ENCODE measurements at places on chromosomes 3 and 15.

- DNase-seq, result no peak
These were observed 7.6 kb downstream of the C15orf61 start for GRCh38 chr15:67528513-67528912.

DNA sequence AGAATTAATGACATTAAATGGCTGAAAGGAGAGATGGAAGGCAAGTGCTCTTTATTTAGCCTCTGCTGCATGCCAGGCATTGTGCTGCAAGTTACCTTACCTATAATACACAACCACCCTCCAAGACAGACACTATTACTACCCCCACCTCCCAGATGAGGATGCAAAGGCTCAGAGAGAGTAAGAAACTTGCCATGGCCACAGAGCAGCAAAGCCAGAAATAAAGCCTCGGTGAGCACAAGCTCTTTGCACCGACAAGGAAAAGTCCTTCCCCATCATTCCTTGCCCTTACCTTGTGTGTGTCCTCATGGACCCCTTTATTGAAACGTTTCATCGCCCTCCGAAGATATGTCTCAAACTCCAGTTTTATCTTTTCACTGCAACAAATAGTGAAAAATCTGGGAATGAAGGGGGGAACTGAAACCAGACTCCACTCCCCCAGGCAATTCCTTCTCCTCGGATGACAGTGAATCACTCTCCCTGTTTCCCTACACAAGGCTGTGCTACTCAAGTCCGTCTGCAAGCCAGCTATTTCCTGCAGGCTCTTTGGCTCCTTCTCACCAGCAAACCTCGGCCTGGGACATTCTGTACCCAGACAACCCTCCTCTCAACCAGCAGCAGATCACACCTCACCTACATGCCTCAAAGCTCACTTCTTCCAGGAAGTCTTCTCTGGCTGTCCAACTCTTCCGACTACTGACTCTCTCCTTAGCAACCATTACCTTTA, 11.4 kb downstream of the XPC start:
- peak; percentile 74 for DNase-seq

GRCh38 chr3:19937459-19938294, 3.7 kb upstream of the EFHB start:
- DNase-seq, result peak; percentile 96

GRCh38 chr15:70870051-70870450, 16.1 kb upstream of the LARP6 start:
- DNase-seq, result peak; percentile 66

GRCh38 chr3:114669614-114670013, 375.8 kb downstream of the TIGIT start:
- peak; percentile 33 for DNase-seq

DNA sequence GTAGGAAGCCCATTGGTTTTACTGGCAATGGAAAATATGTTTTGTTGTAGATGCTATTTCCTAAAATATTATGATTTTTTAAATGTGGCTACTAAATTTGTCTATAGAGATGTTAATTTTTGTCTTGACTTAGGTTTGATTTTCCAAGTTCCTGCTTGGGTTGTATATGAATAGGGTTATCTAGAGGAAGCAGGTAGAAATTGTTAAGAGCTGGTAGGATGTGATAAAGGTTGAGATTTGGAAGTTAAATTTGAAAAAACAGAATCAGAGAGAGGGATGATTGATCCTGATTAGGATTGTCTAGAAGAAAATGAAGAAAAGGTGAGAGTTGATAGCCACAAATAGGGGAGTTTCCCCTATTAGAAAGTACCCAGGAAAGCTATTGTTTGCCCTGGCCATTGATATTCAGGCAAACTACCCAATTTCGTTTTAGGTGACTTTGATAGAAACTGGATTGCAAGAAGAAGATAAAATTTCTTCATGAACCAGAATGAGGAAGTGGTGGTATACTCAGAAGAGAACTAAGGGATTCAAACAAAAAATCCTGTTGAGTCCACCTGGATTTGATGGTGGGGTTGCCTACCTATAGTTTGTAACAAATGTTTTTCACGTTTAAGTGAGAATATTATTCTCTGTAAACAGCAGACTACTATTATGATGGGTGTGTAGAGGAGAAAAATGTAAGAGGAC, 91.2 kb upstream of the PHLDB2 start:
- DNase-seq, result no peak

DNA sequence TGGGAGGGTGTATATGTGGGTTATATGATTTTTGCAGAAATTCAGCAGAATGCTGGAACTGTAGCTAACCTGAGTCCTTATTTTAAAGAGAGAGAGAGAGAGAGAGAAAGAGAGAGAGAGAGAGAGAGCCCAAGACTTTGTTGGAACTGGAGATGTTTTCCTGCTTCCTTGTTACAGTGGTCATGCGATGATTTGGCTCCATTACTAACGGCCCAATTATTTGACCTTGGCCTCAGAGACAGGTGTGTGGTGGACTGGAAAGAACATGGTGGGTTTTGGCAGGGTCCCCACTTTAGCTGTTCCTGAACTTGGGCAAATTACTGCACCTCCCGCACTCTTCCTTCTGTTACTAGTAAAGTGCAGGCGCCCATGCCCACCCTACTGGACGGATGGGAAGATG, 14.8 kb upstream of the ACSBG1 start:
- no peak for DNase-seq

DNA sequence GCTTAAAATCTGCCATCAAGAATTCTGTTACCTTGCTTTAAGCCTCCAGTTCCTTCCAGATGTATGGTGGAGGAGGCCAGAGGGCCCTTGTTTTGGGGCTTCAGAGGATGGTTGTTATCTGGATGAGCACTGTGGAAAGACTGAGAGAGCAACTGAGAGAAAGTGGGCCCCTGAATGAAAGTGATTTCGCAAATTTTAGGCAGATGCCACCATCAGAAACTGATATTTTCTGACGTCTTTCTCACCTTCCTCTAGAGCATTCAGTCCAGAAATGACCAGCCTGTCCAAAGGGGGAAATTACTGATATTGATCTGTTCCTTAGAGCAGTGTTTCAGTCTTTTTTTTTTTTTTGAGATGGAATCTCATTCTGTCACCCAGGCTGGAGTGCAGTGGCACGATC, 13.4 kb downstream of the B3GNT5 start:
- DNase-seq, result no peak

DNA sequence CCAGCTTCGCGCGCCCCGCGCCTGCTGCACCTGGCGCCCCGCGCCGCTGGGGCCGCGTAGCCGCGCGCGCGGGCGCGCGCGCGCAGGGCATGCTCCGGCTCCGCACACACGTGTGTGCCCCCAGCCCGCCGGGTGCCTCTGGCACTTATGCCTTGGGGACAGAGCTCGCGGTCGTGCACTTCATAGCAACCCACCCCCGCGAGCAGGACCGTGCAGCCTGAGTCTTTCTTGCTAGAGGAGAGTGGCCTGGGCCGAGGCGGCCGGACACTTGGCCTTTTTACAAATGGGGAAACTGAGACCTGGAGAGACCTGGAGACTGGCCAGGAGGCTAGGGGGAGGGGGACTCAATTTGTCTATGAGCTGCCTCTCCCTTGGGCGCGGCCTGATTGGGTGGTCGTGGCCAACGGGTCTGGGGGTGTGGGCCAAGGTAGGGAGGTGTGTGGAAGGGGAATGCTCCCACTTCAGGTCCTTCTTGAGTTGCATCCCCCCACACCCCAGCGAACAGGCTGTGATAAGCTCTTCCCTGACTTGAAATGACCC, 562 bp downstream of the NBEAL2 start:
- no peak for DNase-seq

- no peak for DNase-seq
These were observed 86.3 kb downstream of the IGF1R start for GRCh38 chr15:98734466-98735199.

- DNase-seq, result no peak
These were observed 296.8 kb upstream of the CHRM5 start for GRCh38 chr15:33671456-33671855.

DNA sequence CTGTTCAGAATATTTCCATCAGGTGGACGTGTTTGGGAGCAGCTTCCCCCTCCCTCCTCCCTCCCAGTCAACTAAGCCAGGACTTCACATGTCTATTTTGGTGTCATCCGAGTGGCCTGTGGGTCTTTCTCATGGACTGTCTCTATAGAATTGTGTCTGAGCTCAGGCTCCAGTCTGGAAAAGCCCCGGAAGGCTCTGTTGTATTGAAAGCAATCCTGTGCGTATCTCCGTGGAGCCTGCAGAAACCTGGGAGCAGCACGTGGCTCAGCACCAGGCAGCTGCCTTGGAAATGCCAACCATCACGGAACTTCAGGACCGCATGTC, 25.2 kb downstream of the COLQ start:
- DNase-seq, result no peak

DNA sequence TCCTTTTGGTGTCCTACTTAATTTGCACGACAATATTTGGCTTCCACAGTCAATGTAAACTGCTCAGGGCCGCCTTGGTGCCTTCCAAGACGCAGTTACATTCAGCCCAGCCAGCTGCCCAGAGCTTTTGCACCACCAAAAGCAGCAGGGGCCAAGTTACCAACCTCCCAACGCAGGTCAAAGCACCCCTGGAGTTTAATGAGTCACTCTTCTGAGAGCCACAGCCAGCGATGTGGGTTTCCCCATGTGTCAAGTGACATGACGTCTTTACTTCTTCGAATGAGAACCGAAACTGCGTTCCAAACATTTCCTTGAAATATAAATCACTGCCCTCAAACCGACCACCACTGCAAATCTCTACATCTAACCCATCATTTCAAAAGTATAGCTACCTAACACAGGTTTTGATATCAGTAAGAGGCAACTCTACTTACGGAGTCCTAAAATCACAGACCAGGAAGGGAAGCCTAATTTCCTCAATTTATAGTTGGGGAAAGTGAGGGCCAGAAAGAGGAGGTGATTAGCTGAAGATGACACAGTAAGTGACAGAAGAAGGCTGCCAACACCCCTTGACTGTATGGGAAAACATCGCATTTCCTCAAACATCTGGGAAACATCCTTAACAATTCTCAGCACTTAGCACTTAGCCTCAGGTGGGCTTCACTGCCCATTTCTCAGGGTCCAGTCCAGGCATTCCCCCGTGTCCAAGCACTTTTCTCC, 24.5 kb downstream of the MB21D2 start:
- peak; percentile 77 for DNase-seq

DNA sequence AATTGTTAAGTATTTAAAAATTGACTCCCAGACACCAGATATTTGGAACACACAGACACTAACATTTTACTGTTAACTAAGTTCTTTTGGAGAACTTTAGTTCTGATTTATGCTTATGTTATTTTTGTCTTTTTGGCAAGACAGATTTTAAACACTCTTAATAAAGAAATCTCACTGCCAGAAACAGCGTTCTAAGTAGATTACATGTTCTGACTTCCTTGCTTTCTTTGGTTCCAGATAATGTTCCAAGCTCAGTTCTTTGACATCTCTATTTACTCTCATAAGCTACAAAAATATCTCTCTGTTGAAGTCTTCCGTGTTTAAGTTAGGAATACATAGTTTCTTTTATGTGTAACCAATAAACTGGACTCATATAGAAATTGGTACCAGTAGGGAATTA, 1699.6 kb downstream of the OTOL1 start:
- no peak for DNase-seq

- DNase-seq, result no peak
These were observed 47.9 kb downstream of the ATP2C1 start for GRCh38 chr3:130941793-130942192.

DNA sequence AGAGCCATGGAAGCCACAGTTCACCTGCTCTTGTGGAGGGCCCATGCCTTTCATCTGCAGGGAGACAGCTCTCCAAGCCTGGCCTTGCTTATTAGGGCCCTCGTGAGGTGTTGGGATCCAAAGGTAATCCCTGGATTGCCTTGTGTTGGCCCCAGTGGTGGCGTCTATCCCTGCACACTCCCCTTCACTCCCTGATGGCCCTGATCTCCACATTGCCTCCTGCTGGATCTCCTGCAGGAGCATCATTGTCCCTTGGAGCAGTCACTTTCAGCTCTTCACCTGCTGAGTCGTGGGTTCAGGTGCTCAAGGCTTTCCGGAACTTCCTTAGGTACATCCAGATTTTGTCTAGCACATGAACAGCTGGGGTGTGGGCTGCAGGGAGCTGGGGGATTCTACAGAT, 7.0 kb downstream of the PPCDC start:
- DNase-seq, result no peak

DNA sequence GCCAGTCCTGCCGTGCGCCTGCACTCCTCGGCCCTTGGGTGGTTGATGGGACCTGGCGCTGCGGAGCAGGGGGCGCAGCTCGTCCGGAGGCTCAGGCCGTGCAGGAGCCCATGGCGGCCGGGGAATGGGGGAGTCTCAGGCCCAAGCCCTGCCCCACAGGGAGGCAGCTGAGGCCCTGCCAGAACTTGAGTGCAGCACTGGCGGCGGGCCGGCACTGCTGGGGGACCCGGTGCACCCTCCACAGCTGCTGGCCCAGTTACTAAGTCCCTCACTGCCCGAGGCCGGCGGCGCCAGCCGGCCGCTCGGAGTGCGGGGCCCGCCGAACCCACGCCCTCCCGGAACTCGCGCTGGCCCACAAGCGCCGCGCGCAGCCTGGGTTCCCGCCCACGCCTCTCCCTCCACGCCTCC, 190.9 kb upstream of the MME start:
- DNase-seq, result no peak

GRCh38 chr3:34294240-34294639, 495.8 kb downstream of the PDCD6IP start:
- DNase-seq, result no peak

DNA sequence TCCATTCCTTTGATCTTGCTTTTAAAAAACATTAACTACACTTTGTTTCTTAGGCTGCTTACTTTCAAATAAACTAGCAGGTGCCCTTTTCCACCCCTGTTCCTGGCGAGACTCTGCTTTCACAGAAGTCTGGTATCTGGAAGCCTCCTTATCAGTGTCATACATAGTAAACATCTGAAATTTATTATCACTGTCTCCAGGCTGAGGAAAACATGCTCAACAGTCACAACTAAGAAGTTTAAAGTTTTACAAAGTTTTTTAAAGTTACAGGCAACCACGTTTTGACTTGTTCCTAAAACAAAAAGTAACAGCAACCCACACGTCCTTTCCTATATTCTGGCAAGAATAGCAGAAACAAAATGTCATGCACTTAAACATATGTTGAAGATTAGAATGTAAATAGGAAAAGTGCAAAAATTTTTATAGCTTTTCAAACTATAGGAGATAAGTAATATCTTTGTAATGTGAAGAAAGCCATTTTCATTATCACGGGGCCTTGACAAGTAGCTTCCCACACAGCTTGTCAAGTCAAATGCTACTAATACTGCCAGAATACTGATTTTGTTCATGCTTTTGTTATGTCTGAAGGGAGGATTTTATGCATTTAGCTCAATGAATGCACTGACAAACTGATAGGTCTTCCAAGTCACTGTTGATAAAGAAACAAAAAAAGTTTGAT, 275.2 kb upstream of the KCNMB2 start:
- peak; percentile 79 for DNase-seq

- DNase-seq, result no peak
These were observed 115.5 kb downstream of the TMCO5A start for GRCh38 chr15:38049891-38050290.

GRCh38 chr3:5572168-5572567, 384.7 kb downstream of the EDEM1 start:
- no peak for DNase-seq

- no peak for DNase-seq
These were observed 4.9 kb downstream of the RFTN1 start for GRCh38 chr3:16508591-16508995.
